NCI-H460 (cell line): ENCODE measurements at places on chromosomes 16 and 17. TPM values are rescaled to one million over a fixed set of nuclear protein-coding genes. Genes with fewer than 3 reads are reported as not detected.
A peak's percentile ranks its signal among the peaks of the same experiment; 100 is the strongest.

GRCh38 chr16:50245417-50246298 is 20.7 kb upstream of the ADCY7 start:
- DNase-seq, result peak; percentile 57

- DNase-seq, result no peak
Measured at GRCh38 chr17:40534371-40535189, 30.7 kb downstream of the CCR7 start.

- no peak for DNase-seq
Measured at GRCh38 chr16:24825696-24826095, 20.1 kb upstream of the SLC5A11 start.

- DNase-seq, result no peak
Measured at GRCh38 chr17:34665150-34665806, 85.9 kb downstream of the TMEM132E start.

GRCh38 chr16:9787717-9788116 is 394.5 kb downstream of the GRIN2A start:
- DNase-seq, result no peak

DNA sequence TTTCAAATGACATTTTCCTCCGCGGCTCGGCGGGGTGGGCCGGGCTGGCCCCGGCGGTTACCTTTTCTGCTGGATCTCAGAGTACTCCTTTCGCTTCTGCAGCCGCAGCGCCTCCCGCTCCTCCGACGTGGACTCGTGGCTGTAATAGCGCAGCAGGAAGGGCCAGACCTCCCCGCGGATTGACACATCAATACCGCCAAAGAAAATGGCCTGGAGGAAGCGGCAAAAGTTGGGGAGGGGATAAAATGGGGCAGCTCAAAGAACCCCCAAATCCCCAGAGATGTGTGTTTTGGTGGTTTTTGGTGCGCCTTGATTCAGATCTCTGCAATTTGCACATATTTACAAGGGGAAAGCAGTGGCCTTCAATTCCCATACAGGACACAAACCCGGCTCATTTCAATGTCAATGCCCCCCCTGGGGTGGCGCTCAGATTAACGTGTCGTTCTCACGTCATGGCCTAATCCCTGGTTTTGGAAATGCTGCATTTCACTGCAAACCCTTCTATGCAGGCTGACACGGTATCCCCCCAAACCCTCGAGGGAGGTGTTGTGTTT is 85.9 kb downstream of the TBC1D16 start:
- DNase-seq, result no peak

DNA sequence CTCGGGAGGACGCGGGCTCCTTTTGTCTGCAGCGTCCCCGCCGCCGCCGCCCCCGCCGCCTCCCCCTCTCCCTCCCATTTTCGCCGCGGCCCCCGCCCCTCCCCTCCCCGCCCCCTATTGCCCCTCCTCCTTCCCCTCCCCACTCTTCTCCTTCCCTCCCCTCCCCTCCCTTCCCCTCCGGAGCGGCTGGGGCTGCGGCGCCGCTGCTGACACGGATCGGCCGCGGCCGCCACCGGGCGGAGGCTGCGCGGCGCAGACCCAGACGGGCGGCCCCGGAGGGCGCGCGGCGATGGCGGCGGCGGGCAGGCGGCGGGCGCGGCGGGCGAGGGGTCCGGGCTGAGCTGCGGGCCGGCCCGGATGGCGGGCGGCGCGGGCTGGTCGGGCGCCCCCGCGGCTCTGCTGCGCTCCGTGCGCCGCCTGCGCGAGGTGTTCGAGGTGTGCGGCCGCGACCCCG is at the start of gene RAB11FIP4:
Gene RAB11FIP4, plus strand, starts transcription at position 180 of the 454 bp plus-strand sequence. Its CDS starts 178 bp downstream, at position 358.
- DNase-seq, result no peak

DNA sequence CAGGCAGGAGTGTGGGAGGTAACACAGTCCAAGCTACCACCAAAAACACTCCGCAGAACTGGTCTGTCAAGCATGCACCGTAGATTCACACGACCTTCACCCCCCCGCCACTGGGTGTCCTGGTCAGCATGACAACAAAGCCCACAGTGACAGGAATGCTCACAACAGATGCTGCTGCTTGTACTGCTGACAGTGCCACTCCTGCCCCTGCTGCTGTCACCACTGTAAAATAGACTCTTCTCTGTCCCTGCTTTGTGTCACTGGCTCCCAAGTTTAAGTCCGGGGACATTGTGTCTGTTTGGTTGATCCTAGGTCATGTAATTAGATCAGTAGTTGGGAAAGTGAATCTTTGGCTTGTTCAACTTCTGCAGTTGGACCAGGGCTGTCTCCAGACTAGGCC is 7.0 kb upstream of the ODF4 start:
- no peak for DNase-seq

GRCh38 chr17:48499248-48499647 is 31.6 kb downstream of the HOXB1 start:
- no peak for DNase-seq

DNA sequence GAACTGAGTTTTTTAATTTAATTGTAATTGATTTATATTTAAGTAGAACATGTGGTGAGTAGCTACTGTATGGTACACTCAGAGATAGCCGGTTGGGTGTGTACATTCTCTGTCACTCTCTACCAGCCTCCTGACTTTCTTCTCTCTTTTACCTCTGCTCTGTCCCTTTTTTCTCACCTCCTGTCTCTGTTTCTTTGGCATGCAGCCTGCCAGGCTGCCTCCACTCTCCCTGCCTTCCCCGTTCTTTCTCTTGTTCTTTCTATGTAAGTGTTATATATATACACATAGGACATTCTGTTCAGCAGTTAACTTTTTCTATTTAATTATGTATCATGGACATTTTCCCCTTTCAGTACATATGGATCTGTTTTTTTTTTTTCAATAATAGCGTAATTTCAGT is 50.8 kb downstream of the MRTFB start:
- DNase-seq, result no peak

GRCh38 chr16:71687861-71688260 is 36.6 kb downstream of the PHLPP2 start:
- DNase-seq, result no peak

DNA sequence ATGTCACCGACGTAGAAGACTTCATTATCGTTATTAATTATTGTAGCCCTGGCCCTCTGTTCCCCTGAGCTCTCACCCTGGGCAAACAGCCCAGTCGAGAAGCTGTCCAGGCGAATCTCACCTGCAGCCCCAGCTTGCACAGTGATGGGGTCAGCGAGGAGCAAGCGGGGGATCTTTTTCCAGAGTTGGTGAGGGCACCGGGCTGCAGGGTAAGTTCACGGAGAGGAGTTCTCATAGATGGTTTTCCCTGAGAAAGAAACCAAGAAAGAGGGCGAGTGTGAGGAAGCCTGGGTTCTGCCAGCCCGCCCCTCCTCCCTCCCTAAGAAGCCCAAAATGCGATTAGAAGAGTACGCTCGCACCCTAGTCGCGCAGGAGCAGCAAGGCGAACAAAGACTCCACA is 436 bp downstream of the SPAG5 start:
- DNase-seq, result no peak

DNA sequence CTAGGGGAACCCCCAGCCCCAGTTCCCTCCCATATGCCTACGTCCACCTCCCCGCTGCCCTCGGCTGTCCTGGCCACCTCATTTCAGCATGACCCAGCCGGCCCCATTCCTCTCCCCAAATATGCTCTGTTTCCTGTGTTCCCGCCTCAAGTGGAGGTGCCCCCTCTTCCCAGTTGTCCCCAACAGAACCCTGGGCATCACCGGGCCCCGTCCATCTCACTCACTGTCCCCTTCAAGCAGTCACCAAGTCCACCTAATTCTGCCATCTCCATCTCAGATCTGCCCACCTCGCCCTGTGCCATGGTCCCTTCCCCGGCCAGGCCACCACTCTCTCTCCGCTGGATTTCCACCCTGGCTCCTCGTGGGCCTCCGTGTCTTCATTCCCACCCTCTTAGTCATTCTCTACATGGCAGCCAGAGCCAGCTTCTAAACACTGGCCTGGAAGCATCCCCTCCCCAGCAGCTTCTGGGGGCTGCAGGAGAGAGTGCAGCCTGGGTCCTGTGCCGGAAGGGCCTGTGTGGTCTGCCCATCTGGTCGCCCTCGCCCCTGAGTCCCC is 12.8 kb downstream of the CDK3 start:
- DNase-seq, result no peak

DNA sequence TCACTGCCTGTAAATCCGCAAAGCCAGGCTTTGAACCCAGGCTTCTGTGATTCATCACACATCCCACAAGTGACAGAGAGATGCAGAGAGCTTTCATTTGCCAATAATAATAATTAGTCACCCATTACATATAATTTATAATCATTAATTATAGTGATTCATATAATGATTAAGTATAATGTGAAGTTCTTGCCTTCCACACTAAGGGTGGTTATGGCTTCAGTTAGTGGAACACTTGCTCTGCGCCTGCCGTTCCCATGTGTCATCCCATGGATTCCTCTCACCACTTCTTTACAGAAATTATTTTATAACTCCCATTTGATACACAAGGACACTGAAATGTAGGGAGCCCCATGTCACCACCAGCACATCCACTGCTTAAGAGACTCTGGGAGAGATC is 39.8 kb upstream of the XYLT1 start:
- DNase-seq, result no peak

GRCh38 chr16:27749946-27750345 is 200.0 kb downstream of the KATNIP start:
- no peak for DNase-seq

GRCh38 chr17:72115781-72116525 is 4.9 kb upstream of the SOX9 start:
- no peak for DNase-seq

- no peak for DNase-seq
Measured at GRCh38 chr16:84397090-84397489, 28.8 kb downstream of the ATP2C2 start.

GRCh38 chr17:80866050-80866793 is 125.4 kb upstream of the CHMP6 start:
- DNase-seq, result peak; percentile 59

GRCh38 chr17:54899721-54900456 is 763 bp upstream of the TOM1L1 start:
- DNase-seq, result no peak

DNA sequence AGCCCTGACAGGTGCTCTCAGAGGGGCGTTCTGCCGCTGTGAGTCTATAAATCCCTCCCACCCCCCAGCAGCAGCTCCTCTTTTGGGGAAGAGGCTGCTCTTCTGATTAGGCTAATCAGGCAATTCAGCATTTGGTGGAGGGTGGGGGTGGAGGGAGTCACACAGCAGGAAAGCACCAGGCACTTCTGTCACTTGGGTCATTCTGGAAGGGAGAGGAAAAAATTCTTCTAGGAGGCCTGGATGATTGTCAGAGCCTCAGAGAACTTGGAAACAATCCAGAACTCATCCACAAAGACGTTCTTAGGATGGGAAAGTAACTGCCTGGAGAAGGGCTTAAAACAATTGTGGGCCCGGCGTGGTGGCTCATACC is 7.3 kb upstream of the SSTR2 start:
- DNase-seq, result no peak

DNA sequence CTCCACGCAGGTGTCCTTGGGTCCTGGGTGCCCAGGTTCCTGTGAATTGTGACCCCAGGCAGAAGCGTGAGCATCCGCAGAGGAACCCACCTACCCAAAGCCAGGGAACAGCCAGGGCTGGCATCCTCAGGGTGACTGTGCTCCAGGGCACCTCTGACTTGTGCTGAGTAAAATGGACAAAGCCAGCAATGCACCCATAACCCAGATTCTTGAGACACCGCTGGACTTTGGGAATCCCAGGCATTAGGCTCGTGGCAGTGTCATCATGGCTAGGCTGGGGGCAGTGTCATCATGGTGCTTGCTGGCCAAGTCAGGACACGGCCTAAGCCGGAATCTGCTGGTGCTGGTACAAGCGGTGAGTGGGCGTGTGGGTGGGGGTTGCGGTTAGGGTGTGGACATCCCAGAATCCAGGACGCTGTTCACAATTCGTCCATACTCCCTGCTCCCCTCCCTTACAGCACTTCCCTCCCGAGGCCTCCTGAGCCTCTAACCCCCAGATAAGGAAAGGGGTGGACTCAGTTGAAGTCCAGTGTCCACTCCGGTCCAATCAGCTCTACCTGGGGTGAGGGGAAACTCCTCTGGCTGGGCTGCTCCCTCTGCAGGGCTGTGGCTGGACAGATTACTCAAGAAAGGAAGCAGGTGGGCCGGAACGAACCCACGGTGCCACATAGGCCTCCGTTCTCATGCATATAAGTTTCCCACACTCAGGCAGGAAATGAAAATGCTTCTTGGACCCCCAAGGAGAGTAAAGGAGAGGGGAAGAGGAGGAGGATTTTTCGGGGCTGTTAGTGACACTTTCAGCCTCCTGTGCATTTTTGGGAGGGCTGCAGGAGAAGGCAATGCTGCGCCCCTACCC is 138.9 kb downstream of the SEC14L1 start:
- DNase-seq, result no peak

DNA sequence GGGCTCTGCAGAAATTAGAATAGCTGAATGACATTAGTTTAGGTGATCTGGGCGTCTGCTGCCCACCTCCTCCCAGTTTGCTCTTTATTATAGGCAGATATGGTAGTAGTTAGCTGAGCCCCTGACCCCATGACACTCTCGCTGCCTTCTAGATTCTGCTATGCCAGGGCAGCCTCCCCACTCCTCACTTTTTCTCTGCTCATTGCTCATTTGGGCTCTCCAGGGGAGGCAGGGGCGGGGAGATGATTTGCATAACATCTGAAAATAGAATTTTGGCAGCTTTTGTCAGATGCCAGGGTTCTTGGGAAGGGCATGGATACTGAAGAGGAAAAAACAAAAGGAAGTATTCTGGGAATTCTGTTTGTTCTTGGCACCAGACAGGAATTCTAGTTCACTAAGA is 78.0 kb upstream of the GAS7 start:
- no peak for DNase-seq

The TMIGD1 gene
- not detected in 2 replicates for total RNA-seq

The CCL17 gene
- not detected in 2 replicates for total RNA-seq

The TMEM204 gene
- not detected in 2 replicates for total RNA-seq

The NPIPA7 gene
- total RNA-seq, result 25.7 and 27.6 TPM in 2 replicates

The TBC1D3H gene
- not detected in 2 replicates for total RNA-seq

The CCDC154 gene
- 0.42 and 0.61 TPM in 2 replicates for total RNA-seq
